Suprapubic skin (tissue), 4 donors: ENCODE measurements at places on chromosomes 3 and 15.

GRCh38 chr3:196553551-196553950 lies 14.8 kb downstream of the WDR53 start:
- DNase-seq: no peak

DNA sequence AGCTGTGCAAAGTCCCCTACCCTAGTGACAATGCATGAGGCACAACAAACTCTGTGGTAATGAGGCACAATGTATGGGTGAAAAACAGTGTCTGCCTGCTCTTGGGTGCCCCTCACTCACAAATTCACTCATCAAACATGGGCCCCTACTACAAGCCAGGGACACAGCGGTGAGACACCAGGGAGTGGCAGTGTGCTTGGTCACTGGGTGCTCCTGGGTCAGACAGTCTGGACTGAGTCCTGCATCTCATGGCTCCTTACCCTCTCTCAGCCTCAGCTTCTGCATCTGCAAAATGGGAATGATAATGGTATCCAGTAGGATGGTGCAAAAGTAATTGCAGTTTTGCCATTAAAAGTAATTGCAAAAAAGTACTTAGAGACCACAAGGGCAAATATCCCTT lies 184.7 kb downstream of the MEGF11 start:
- DNase-seq: no peak

GRCh38 chr3:190718671-190719070 lies 143.8 kb downstream of the GMNC start:
- no peak for DNase-seq

DNA sequence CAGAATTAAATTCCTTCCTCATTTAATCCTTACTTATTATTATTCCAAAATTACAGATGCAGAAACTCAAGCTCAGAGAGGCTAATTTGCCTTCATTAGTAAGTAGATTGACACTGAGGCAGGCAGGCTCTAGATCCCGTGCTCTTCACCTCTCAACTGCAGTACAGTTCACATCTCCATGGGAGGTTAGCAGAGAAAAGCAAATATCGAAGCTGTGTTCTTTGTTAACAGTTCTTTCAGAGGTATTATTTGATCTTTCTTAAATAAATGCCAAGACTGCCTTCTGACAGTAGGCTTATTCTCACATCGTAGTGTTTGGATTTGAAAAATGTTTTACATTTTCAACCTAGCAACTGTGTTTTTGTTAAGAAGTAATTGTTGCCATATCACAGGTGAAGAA lies 15.9 kb upstream of the FAH start:
- no peak for DNase-seq

DNA sequence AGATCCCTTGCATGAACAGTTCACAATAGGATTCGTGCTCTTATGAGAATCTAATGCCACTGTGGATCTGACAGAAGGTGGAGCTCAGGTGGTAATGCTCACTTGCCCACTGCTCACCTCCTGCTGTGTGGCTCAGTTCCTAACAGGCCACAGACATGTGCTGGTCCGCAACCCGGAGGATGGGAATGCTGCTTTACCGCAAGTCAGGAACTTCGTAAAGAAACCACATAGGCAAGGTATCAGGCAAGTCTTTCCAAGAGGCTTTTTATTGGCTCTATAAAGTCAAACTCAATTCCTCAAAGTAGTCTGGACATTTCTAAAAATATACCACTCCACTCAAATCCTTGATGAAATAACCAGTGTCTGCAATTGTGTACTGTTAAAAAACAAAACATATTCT lies 56.1 kb downstream of the OSTN start:
- DNase-seq: no peak

DNA sequence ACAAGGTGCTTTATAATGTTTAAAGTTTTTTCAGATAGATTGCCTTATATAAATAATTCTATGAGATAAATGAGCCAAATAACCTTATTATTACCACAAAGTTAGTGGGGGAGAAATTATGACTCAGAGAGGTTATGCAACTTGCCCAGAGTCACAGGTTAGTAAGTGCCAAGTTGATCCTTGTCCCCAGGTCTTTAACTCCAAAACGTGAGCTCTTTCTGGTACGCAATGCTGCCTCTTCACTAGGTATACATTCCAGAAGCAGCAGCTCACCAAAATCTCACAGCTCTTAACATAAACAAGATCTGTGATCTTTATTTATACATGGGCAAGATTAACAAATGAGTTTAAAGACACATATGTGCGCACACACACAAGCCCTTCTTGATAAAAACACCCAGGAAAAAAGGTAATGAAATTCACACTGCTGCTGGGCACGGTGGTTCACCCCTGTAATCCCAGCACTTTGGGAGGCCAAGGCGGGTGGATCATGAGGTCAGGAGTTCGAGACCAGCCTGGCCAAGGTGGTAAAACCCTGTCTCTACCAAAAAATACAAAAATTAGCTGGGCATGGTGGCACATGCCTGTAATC lies 59.8 kb upstream of the NR2F2 start:
- no peak for DNase-seq

- DNase-seq: no peak
Measured at GRCh38 chr15:79505956-79506355, 73.8 kb downstream of the MINAR1 start.

DNA sequence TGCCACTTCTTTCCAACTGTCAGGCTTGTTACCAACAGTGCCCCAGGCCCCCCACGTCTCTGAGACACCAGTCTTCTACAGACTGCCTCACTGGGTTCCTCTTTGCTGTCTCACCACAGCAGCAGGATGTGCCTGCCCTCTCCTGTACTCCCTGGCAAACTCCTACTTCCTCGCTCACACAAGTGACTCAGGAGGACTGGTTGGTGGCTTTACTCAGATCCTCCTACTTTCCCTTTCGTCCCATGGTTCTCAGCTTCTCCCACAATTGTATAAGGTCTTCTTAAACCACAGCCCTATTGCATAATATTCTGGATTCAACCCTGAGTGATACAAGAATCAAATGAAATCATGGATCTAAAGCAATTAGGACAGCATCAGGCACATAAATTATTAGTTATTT lies 246.6 kb upstream of the PROK2 start:
- DNase-seq: no peak

DNA sequence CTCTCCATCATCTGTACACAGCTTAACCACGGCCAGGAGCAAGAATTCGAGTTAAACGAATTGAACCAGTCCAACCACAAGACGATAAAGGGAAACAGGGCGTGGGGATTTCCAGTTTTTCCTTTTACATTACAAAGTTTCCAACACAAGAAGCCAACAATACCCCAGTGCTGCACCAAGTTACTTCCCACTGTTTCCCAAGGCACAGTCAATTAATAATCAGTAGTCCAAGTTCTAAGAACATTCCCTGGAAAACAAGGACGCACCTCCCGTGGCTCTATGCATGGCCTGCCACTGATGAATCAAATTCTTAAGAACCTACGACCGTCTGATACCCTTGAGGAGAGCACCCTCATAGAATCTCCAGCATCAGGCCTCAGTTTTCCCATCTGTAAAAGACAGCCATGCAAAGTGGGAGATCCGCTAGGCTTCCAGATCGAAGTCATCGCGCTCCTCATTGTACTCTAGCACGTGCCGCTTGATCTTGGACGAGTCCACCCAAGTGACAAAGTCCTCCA lies 774 bp downstream of the IMP3 start:
- DNase-seq: no peak

- DNase-seq: no peak
Measured at GRCh38 chr3:160588023-160588422, 22.7 kb upstream of the KPNA4 start.

GRCh38 chr15:83955806-83956265 lies 279.7 kb upstream of the GOLGA6L4 start:
- no peak for DNase-seq

DNA sequence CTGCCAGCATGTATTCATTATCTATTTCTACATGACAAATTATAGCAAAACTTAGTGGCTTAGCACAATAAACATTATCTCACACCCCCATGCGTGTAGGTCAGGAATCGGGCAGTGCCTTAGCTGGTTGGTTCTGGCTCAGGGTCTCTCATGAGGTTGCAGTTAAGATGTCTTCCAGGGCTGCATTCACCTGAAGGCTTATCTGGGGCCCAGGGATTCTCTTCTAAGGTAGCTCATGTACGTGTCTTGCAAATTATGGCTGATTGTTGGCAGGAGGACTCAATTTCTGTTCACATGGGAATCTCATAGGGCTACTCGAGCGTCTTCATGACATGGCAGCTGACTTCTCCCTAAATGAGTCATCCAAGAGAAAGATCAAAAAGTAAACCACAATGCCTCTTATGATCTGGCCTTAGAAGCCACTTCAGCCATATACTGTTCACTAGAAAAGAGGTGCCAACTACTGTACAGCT lies 42.9 kb upstream of the TSC22D2 start:
- no peak for DNase-seq
